Left lung (tissue), 14 donors: ENCODE measurements at places on chromosomes 16 and 17. TPM values are rescaled to one million over a fixed set of nuclear protein-coding genes. Genes with fewer than 3 reads are reported as not detected.

GRCh38 chr17:77182205-77183172 lies 41.7 kb downstream of the SEC14L1 start:
- H3K4me1 ChIP-seq = peaks cover 19% of the 10 kb centered on the region
- H3K4me3 ChIP-seq = no peak overlapping the region
- no peaks in the 10 kb centered on the region for H3K27me3 ChIP-seq
- no peak for DNase-seq
- H3K36me3 ChIP-seq = no peaks in the 10 kb centered on the region

DNA sequence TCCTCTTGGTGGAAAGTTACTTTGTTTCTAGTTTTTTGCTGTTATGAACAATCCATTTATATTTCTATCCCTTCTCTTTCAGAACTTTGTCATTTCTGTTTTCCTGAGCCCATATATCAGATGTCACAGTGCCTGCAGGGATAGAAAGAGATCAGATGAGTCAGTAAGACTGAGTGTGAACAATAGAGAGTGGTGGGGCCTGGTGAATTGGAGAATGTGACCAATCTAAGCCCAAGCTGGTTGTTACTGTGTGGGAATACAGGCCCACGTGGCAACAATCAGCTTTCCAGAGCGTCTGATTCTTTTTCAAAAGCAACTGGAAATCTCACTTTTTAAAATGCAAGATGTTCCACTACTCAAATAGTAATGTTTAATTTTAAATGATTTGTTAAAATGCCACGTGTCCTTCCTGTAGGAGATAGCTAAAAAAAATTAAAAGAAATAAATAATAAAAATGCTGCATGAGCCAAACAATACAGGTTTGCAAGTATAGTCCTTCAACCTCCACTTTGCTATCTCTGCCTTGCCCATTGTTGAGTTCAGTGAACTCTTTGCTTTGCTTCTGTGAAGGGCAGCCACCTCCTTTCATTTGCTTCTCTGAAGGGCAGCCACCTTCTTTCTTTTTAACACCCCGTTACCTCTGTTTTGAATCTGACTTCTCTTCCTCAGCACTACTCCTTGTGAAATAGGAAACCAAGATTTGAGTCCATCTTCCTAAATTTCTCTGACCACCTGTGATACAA lies 9.6 kb downstream of the DCTN5 start:
- H3K4me3 ChIP-seq = no peak overlapping the region
- H3K27ac ChIP-seq = no peak overlapping the region

The NEUROD2 gene
- not detected for total RNA-seq

DNA sequence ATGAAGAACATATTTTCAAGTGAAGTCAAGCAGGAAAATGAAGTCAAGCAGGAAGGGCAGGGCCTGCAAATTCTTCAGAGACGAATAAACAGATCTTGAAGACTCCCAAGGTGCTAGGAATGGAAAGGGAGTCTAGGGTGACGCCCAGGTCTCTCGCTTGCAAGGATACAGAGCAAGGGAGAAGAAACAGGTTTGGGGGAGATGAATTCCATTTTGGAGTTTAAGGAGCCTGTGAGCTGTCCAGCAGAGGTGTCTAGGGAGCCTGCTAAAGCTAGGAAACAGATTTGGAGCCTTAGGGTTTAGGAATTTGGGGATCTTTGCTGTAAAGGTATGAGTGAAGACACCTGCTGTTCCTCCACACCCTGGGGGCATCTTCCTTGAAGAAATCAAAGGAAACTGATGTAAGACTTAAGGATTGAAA lies 2.0 kb upstream of the UNKL start:
- no peak overlapping the region for H3K4me3 ChIP-seq
- DNase-seq = no peak
- H3K27ac ChIP-seq = no peak overlapping the region

The KARS1 gene
- total RNA-seq = 106 TPM

GRCh38 chr17:63633742-63634141 lies 11.5 kb downstream of the MAP3K3 start:
- no peak for DNase-seq
- peak overlapping the region; percentile 10 for H3K27ac ChIP-seq
- peaks cover 48% of the 10 kb centered on the region for H3K36me3 ChIP-seq
- no peak overlapping the region for H3K4me3 ChIP-seq
- peaks cover 21% of the 10 kb centered on the region for H3K4me1 ChIP-seq
